ENCODE measurements at places on chromosomes 16 and 17.

DNA sequence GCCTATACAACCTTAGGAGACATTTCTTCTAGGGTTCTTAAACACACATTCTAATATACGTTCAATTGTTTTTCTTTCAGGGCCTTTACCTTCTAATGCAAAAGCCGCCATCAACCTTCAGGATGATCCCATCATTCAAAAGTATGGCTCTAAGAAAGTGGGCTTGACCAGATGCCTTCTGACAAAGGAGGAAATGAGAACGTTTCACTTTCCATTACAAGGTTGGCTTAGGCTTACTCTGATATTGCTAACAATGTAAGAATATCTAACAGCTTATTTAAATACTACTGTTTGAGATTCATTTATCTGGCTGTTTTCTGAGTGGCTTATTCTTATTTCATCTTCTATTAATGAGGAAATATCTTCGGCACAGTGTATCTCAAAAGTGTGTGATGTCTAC lies 15.4 kb downstream of the REXO5 start:
- no peak for DNase-seq

- DNase-seq = no peak
Observed at GRCh38 chr16:67459066-67459860, 21.7 kb downstream of the ATP6V0D1 start.

DNA sequence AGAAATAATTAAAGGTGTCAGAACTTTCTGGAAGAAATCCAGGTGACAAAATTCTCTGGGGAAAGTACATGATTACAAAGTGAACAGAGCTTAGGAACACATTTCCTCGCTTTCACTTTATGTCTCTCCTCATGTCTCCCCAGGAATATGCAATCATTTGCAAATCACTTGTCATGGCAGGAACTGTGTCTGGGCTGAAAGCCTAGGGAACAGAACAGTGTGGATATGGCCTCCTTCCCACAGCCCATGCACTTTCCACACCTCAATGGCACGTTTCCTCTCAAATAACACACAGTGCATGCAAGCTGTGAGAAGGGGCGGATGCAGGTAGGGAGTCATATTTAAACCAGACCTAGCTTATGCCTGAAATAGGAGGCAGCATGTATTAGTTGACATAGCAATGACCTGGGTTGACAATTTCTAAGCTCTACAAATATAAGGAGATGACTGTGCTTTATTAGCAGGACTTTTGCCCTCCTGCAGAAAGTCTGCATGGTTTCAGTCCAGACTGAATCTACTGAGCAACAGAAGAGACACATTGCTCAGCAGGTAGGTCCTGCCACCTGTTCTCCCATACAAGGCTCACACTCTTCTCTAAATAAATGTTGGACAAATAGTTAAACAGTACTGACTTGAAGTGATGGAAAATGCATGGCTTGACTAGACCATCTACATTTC lies 236.0 kb upstream of the ELAC2 start:
- no peak for DNase-seq

DNA sequence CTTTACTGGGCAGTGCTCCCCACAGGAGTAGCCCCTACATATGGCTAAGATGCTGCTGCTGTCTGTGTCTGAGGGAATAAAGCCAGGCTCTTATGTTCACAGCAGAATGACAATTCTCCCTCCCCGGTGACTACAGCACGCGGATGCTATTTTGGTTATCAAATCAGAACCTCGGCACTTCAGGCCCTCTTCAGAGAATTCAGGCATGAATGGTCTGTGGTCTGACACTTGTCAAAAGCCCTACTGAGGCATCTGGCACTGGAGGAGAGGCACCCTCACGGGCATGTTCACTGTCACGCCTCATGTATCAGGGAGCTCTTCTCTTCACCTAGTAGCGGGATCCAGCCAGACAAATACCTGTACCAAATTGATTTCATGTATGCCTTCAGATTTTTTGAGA lies 30.4 kb downstream of the KIAA0513 start:
- no peak for DNase-seq

- DNase-seq = no peak
Observed at GRCh38 chr17:39804839-39805238, 59.3 kb downstream of the IKZF3 start.

GRCh38 chr17:1966274-1967086 lies 58.7 kb downstream of the RTN4RL1 start:
- DNase-seq = no peak

DNA sequence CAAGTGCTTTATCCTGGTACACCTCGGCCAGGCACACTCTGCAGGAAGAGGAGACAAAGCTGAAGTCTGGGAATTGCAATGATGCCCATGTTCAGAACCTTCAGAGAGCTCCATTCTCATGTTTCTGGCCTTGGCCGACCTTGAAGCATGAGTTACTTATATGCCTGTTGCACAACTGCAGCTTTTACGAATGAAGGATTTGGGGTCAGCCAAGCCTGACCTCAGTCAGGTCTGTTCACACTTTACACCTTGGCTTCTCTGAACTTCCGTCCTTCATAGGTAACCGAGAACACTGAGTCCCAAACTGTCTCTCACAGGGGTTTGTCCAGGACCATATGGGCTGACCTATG lies 66.7 kb downstream of the GTF3C1 start:
- DNase-seq = no peak

DNA sequence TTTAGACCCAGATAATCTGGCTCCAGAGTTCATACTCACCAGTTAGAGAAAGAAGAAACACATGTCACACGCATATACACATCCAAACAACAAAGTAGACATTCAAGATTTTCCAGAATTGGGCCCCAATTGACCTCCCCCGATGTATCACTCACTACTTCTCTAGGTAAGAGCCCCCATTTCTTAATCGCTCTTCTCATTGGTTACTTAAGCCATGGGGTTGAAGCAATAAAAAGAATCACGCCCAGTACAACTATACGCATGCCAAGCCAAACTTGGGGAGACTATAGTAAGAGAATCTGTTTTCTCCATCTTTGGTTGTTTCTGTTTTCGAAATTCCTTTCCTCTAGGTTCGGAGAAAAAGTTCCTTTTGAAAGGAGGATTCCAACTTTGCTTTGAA lies 565 bp downstream of the DDX52 start:
- DNase-seq = no peak

GRCh38 chr16:1917056-1917664 lies 1.1 kb downstream of the HS3ST6 start:
- no peak for DNase-seq

DNA sequence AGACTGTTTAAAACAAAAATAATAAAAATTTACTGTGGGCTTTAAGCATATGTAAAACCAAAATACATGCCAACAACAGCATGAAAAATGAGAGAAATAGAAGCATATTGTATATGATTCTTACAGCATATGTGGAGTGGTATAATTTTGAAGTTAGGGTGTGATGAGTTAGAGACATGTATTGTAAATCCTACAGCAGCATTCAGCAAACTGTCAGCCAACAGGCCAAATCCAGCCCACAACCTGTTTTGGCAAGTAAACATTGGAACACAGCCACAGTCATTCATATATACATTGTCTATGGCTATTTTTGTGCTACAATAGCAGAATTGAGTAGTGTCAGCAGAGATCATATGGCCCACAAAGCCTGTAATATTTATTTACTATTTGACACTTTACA lies 42.3 kb downstream of the ZNF18 start:
- DNase-seq = no peak

DNA sequence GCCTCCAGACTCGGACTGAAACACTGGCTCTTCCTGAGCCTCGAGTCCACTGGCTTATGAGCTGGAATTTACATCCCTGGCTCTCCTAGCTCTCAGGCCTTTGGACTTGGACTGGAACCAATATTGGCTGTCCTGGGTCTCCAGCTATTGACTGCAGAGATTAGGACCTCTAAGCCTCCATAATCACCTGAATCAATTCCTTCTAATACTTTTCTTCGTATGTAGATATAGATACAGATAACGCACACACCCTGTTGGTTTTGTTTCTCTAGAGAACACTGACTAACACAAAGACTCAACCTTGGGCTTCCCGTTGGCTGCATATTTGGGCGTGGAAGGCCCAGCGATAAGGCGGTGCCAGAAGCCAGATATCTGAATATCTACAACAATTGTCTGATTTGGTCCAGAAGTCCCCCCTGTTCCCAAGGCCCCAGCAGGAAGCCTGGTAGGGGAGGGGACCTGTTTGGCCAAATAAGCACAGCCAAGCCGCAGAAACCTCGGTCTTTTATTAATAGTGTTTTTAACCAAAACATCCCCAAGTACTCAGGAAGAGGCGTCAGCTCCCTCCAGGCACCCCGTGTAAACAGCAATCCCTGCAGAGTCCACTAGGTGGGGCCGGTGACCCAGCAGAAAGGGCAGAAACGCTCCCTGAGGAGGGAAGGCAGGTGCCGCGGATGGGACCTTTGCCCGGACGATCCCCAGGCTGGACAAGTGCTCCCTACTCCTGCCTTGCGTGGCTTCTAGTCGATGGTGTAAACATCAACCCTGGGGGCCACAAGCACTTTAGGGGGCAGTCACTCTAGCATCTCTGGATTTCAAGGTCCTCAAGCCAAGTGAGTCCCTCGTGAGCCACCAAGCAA lies 57.0 kb downstream of the ABR start:
- no peak for DNase-seq

DNA sequence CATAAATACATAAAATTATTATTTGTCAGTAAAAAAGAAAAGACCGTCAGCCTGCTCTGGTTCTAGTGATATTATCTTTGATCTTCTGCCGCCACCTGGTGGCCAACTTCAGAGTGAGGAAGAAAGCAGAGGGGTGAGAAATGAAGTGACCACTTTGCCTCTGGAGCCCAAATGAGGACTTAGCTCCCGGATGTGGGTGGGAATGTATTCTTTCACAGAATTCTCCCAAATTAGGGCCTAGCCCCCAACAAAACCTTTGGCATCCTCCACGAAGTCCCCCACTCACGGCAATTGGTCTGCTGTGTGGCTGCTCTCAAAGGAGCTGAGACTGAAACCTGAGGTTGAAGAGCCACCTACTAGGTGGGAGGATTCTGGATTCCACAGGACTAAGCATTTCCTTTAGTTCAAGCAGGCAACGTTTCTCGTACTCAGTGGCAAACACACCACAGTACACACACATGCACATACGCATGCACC lies 4.9 kb upstream of the ZNF267 start:
- DNase-seq = peak; percentile 10

- DNase-seq = peak; percentile 56
Observed at GRCh38 chr16:370443-370842, at the start of gene MRPL28. Gene MRPL28, minus strand, starts transcription at chr16:370538. Its CDS starts 320 bp downstream, at chr16:370218.

DNA sequence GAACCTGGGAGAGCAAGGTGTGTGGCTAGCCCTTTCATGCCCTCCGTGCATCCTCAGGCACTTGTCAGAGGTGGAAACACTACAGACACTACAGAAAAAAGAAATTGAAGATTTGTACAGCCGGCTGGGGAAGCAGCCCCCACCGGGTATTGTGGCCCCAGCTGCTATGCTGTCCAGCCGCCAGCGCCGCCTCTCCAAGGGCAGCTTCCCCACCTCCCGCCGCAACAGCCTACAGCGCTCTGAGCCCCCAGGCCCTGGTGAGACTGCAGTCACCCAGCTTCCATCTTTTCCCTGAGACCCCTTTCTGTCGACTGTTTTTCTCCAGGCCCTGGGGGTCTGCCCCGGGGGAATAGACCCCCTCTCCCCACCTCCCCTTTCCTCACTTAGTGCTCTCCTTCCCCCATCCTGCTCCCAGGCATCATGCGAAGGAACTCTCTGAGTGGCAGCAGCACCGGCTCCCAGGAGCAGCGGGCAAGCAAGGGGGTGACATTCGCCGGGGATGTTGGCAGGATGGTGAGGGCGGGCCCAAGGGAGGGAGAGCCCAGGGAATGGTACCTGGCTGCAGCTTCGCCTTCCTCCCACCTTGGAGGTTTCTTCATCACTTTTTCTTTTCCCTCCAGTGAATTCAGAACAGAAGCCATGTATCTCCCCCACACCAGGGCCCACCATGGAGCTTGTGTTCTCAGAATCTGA lies 2.3 kb downstream of the COA3 start:
- DNase-seq = no peak

- no peak for DNase-seq
Observed at GRCh38 chr17:80091376-80091775, 10.0 kb upstream of the GAA start.

- no peak for DNase-seq
Observed at GRCh38 chr17:44959821-44960531, 8.1 kb downstream of the C1QL1 start.

DNA sequence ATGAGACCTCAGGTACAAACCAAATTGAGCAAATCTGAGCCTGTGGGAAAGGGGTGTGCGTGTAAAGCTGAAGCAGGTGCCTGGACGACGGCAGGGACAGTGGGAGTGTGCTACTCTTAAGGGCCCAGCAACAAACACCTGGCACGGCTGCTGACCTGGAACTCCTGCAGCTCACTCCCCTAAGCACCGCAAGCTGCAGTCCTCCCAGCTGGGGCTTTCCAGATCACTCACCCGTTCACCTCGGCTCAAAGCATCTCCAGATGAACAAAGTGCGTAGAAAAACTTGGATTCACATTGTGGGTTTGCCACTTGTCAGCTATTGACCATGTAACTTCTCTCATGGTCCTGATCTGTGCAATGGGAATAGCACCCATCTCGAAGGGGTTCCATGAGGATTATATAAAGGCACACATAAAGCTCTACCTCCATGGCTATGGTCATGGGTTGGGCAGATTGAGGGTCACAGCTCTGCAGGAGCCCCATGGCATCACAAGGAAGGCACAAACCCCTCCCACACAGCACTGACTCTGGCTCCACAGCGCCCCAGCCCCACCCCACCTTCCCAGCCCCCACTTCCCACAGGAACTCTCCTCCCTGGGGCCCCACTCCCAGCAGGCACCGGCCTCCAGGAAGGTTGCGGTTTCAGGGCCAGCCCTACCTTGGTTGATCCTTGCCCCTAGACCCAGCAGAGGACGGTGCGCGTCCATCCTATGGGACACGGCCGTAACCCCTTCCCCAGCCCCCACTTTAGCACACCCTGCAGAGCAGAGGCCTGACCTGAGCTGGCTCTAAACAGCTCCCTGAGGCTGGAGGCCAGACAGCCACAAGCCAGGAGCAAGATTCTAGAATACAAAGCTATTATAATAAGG lies 21.9 kb downstream of the ST3GAL2 start:
- DNase-seq = no peak
